Posterior cingulate gyrus (tissue), 11 donors: ENCODE measurements at places on chromosomes 7 and 10.

DNA sequence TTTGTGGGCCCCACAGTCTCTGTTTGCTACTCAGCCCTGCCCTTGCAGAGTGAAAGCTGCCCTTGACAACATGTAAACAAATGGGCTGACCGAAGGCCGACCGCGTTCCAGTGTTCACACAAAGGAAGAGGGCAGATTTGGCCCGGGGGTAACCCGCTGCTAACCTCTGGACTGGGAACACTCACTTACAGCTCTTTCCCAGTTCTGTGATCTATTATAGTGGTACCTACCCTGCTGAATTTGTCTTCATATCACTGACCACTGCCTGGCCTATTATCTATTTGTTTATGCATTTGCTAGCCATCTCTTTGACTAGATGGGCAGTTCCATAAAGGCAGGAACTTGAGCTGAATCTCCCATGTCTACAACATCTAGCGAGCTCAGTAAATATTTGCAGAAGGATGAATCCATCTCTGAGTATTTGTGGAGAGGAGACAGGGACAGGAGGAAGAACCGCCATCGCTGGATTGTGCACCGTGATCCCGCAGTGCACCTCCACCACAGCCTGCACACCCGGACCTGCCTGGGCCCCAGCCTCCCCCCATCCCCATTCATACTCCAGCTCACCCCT is 15.2 kb downstream of the SLC29A3 start:
- no peak for DNase-seq

DNA sequence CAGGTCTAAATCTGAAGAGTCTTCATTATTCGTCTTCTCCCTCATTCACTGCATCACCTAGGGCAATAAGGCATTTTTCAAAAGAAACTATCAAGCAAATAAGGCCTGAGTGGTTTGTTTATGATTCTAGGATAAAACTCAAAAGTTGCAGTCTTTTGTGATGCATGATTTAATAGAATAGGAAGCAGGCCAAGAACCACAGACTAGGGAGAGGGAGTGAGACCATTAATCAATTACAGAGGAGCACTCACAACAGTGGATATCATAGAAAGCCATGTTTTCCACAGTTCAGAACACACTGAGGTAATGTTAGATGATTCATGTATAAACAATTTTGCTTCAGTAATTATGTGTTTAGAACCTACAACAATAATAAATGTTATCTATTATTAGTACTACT is 87.8 kb upstream of the LRRTM3 start:
- DNase-seq: no peak

DNA sequence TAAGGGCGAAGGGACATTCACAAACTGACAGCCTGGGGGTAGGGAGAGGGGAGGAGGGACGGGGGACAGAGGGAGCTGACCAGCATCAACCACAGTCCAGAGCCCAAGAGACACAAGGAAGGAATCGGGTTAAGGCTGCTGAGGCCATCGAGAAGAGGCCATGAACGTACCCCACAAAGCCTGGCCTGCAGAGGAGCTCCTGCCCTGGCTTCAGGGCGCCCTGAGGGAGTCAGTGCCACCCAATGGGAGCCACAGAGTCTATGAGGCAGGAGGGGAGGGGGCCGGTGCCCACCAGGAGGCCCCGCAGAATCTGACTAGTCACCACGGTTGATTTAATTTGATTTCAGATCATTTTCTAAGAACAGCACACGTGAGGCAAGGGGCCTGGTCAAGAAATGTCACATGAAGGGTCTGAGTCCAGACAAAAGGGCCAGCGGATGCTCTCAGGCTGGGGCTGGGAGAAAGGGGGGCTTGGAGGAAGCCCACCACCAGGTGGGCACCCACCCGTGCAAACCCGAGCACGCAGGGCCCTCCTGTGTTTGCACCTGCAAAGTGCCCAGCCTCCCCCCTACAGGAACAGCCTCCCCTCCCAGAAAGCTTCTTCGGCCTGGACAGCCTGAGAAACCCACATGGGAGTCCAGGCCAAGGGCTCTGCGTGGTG is 40.4 kb downstream of the CAMK2B start:
- DNase-seq: peak; percentile 4

GRCh38 chr10:43304687-43305333 is 37.9 kb upstream of the RASGEF1A start:
- peak; percentile 49 for DNase-seq

GRCh38 chr7:77331938-77332695 is 84.0 kb downstream of the GSAP start:
- DNase-seq: peak; percentile 42

DNA sequence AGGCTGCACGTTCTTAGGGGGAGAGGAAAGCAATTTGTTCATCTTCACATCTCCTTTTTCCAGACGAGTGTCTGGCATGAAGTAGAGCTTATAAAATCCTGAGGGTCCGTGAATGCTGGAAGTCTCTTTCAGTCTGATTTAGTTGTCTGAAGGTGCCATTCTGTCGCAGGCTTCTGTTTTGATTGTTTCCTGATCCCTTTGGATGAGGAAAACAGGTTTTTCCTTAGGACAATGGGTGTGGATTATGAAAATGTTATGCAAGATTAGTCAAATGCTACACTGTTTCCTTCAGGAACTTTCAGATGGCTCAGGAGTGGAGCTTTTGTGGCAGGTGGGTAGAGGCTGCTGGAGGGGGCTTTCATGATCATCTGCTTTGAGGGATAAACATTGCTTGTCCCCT is at the start of gene ITPRID1:
TSS of gene ITPRID1 (plus strand) at position 301 of the 400 bp plus-strand sequence. CDS start 38,935 bp downstream, outside the sequence.
- no peak for DNase-seq

DNA sequence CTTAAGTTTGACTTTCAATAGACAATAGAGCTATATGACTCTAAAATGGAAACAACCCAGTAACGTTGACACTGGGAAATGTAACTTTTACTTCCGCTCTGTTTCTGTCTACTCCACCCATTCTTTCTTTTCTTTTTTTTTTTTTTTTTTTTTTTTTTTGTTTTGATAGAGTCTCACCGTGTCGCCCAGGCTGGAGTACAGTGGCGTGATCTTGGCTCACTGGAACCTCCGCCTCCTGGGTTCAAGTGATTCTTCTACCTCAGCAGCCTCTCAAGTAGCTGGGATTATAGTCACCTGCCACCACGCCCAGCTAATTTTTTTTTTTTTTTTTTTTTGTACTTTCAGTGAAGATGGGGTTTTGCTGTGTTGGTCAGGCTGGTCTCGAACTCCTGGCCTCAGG is 13.9 kb downstream of the PRSS2 start:
- DNase-seq: peak; percentile 40

DNA sequence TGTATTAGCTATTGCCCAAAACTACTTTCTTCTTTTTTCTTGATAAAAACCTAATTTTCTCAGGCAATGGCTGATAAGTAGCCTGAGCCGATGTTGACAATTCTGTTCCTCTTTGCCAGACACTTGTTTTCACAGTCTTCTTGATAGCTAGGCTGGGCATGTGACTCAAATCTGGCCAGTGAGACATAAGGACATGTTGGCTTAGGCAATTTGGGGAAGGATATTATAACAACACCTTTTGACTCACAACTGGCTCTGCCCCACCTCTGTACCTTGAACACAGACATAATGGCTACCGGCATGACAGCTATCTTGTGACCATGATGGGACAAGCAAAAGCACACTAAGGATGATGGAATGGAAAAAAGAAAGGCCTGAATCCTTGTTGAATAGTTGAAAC is 72.9 kb upstream of the GPR22 start:
- DNase-seq: no peak

- DNase-seq: no peak
These were observed 40.6 kb upstream of the GHITM start for GRCh38 chr10:84098667-84099066.

DNA sequence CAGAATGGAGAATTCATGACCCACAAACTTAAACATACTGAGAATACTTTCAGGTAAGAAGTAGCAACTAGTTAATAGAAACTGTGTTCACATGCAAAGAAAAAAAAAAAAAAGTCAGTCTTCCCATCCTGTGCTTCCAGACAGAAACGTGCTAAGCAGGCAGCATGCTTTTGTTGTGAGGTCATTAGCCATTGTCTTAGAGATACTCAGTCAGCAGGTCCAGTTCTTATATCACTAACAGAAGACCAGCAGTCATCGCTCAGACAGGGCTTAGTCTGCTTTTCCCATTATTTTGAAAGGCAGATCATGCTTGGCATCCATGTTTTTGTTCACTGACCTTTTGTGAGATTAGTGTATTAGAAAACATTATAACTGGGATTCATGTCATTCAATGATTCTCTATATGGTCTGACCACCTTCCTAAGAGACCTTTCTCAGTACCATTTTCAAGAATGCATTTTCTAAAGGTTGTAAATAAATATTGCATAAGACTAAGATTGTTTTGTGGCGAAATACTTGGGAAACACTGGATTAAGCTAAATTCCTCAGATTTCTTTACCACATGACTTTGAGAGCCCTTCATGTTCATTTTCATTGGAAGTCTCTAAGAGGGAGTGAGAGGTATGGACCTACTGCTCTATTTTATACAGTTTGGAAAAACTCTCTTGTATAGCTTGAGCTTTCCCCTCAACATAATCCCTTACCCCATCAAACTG is 45.0 kb upstream of the AGBL3 start:
- DNase-seq: no peak

- DNase-seq: no peak
These were observed 49.0 kb downstream of the COL17A1 start for GRCh38 chr10:104036518-104037260.

DNA sequence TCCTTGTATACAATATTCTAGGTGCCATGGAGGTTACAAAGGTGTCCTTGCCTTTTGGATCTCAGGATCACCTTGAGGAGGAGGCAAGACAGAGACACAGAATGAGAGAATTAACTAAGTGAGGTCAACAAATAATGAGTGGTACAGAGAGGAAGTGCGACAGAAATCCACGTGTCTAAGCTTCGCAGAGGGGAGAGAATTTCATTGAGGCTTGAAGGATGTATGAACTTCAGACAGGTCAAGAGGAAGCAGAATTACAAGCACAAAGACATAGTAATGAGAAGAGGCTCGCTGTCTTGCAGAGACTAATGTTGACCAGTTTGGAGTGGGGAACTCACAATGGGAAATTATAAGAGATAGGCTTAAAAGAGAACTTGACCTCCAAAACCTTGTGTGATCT is 308.7 kb downstream of the FRMD4A start:
- no peak for DNase-seq

GRCh38 chr10:63672491-63672890 is 151.3 kb downstream of the REEP3 start:
- no peak for DNase-seq

DNA sequence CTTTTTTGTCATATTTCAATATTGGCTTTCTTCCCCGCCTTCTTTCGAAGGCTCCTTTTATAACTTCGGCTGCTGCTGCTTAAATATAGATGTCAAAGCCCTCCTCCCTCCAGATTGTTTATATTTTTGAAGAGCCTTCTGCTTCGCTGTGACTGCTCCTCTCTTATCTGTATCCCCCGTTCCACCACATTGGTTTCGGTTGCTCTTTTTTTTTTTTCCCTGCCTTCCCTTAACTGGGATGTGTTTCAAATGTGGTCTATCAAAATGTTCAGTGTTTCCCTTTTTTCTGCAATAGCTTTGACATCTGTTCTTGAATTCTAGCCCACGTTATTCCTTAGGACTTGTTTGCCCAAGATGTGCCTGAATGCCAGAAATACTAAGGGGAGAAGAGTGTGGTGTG is 96.4 kb downstream of the CUX1 start:
- DNase-seq: no peak

DNA sequence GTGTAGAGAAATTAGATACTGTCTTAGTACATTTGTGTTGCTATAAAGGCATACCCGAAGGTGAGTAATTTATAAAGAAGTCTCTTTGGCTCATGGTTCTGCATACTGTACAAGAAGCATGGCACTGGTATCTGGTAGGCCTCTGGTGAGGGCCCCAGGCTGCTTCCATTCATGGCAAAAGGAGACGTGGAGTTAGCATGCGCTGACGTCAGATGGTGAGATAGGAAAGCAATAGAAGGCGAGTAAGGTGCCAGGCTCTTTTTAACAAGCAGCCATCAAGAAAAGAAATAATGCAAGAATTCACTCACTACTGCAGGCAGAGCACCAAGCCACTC is 38.1 kb downstream of the AKR1C8 start:
- DNase-seq: no peak

- DNase-seq: no peak
These were observed 12.0 kb downstream of the CLCN1 start for GRCh38 chr7:143327903-143328302.

- no peak for DNase-seq
These were observed 19.1 kb downstream of the ZNRF2 start for GRCh38 chr7:30303312-30304039.

DNA sequence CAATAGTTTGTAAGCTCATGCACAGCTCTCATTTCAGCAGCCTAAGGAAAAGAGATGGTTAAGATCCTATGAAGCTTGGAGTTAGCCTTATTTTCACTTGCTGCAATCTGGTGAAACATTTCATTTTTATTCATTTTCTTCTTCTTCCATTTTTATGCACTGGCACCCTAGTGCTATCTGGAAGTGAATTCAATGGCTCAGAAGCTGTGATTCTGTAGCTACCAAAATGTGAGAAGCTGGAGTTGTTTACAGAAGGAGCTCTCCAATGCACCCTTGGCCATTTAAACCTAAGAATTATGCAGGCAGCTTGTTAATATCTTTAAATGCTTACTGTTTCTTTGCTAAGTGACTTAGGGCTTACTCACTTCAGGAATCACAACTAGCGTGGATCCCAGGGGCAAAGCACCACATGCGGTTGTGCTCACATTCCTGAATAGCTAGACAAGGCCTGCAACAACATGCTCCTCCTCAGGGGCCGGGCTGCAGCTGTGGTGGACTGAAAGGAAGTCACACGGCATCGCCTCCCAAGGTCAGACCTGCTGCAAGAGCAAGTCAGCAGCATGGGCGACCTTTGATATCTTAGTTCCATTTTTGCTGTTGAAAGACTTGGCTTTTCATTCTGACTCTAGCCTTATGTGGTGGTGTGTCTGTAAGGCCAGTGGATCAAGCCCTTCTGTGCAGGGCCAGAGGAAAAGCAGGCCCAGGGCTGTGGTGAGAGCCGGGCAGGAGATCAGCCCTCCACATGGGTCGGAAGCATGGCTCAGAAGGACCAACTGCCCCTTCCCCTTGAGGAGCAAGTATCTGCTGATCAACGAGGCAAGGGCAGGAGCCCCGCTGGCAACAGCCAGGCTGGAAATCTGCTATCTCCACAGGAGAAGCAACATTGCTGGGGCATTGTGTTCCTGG is 91.9 kb upstream of the MBL2 start:
- no peak for DNase-seq

DNA sequence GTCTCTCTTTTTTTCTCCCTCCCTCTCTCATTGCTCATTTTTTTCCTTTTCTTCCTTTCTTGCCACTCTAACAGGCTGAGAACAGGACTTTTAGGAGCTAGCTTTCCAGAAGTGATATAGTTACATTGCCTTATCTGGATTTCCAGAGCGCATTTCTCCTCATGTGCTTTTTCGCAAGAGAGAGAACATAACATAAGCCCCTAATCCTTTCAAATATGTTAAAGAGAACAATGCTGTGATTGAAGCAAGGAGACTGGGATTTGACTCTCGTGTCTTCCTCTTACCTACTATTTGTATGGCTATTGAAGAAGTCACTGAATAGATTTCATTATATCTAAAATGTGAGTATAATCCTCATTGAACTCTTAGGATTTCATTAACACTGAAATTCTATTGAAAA is 101.2 kb upstream of the PRPS1L1 start:
- DNase-seq: no peak

- no peak for DNase-seq
These were observed 365.1 kb downstream of the GRID1 start for GRCh38 chr10:86001521-86001920.

- DNase-seq: no peak
These were observed 142.8 kb upstream of the CALCR start for GRCh38 chr7:93717217-93717900.

GRCh38 chr7:105621617-105622016 is 40.3 kb upstream of the EFCAB10 start:
- peak; percentile 72 for DNase-seq
